ENCODE measurements at places on chromosomes 4 and X.

GRCh38 chr4:87651941-87652340 is 1.9 kb downstream of the DMP1 start:
- DNase-seq, result no peak

DNA sequence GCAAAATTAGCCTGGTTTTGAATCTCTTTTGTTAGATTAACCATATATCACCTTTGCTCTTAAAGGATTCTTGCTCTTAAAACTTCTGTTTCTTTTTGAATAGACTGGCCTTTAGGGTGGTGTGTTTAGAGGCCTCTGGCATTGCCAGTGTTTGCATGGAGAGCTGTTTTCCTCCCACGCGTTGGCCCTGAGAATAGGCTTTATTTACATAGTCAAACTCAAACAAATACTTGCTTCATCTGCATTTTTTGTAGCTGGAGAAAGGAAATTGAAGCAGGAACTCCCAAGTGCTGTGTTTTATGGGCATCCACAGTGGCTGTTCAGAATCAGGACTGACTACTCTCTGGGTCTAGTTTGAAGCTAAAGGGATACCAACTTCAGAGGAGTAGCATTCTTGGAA is 2.7 kb downstream of the SHROOM2 start:
- DNase-seq, result no peak

GRCh38 chr4:82394896-82395295 is 21.1 kb upstream of the HNRNPD start:
- no peak for DNase-seq

- DNase-seq, result no peak
These were observed 167.5 kb upstream of the DGKK start for GRCh38 chrX:50638123-50638522.

DNA sequence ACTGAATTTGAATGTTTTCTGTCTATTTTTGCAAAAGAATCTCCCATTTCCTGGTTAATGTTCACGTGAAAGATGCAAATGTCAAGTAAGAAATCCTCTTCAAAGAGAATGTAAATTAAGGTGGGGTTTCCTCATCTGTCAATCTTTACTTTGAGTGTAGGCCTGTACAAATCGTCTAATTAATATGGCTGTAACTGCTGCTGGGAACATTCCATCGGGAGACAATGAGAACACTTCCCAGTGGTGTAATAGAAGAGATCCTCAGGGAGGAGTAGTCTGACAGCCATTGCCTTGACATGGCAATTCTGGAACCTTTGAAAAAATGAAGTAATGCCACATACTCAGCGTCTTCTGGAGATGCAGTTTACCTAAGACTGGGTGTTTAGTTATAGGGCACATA is 3.7 kb downstream of the EREG start:
- no peak for DNase-seq

DNA sequence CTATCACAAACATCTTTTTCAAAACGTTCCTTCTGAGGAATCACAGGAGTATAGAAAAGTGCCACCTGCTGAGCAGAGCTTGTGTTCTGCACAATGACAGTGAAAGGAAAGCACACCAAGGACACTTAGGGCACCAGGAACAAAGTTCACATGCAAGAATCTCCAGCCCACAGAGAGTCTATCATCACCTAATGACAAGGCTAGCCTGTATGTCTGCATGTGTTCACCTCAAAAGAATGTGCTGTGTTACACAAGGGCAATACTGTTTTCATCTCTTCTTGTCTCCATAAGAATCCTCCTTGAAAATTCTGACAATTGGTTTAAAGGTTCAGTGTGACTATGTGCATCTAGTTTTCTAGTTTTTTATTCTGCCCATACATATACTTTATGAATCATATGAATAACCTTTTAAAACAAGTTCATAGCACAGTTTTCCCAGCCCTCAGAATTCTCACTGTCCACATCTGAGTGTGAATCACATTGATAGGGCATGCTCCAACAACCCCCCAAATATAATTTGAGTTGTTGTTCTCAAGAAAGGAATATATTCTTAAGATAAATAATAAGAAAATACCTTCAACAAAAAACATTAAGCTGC is 118.0 kb downstream of the PWWP3B start:
- no peak for DNase-seq

- DNase-seq, result no peak
These were observed 1.9 kb downstream of the EVC start for GRCh38 chr4:5712931-5713330.

- DNase-seq, result no peak
These were observed 8.7 kb upstream of the TADA2B start for GRCh38 chr4:7034262-7035081.

DNA sequence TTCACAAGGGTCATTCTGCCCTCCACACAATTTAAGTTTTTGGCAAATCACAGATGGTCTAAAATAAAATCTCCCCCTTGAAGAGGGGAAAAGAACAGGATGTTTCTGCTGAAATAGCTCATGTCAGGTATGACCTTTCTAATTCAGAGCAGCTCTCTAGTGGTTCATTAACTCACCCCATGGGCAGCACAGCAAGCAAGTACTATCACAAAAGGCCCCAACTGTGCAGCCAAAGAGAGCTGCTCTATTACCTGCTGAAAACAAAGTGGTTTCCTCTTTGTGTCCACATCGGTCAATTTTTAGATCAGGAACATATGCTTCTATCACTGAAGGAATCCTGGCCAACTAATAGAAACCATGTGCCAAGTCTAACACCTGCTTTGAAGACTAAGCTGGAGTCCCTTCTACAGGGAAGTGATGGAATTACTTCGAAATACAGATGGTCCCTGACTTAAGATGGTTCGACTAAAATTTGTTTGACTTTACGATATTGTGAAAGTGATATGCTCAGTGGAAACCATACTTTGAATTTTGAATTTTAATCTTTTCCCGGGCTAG is 164.3 kb downstream of the ENOX2 start:
- DNase-seq, result no peak

GRCh38 chr4:86302251-86302650 is 57.6 kb downstream of the MAPK10 start:
- no peak for DNase-seq

DNA sequence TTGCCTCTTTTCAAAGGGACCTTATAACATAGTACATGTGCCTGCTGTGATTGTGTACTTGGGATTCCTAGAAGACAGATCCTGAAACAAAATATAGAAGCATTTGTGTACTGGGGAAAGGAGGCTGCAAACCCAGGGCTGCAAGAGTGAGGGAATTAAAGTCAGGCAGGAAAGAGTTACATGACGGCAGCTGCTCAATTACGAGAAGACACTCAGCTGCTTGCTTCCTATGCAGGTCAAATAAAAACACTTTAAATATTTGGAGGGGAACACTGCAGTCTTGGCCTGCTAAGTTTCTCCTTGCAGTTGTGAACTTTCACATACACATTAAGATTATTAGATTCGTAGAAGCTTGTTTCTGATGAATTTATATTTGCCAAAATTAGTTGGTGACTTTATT is 191.9 kb upstream of the CXCL13 start:
- no peak for DNase-seq

GRCh38 chr4:153426207-153426885 is 39.8 kb upstream of the TMEM131L start:
- DNase-seq, result no peak

DNA sequence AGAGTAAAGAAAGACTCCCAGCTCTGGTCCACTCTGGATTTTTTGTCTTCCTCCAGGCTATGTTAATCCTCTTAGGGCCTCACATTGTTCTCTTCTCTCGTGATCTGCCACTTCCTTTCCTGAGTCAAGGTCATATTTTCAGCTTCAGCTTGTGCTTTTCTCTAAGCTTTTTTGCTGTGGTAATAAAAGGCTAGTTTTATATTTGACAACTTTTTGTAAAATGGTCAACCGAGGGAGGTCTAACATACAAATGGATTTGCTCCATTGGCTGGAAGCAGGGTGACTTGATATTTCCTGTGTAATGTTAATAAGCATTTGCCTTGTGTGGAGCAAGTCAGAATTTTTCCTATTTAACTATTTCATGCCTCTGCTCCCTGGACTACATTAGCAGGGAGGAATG is 239.7 kb downstream of the RAB28 start:
- no peak for DNase-seq

DNA sequence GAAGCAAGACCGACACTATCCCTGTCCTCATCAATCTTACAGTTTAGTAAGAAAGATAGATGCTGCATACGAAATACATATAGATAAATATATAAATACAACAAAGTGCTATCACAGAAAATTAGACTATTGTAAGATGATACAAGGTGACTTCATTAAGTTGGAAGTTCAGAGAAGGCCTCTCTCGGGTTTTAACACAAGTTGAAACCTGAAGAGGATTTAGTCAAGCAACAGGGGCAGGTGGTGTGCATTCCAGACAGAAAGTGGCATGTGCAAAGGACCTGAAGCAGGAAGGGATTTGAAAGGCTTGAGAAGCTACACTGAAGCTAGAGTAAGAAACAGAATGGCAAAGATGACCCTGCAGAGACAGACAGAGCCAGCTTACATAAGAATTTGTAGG is 36.5 kb downstream of the USP46 start:
- DNase-seq, result no peak

- no peak for DNase-seq
These were observed 66.1 kb upstream of the HGFAC start for GRCh38 chr4:3375688-3376087.

- DNase-seq, result no peak
These were observed 146.3 kb upstream of the LCORL start for GRCh38 chr4:18167831-18168230.

DNA sequence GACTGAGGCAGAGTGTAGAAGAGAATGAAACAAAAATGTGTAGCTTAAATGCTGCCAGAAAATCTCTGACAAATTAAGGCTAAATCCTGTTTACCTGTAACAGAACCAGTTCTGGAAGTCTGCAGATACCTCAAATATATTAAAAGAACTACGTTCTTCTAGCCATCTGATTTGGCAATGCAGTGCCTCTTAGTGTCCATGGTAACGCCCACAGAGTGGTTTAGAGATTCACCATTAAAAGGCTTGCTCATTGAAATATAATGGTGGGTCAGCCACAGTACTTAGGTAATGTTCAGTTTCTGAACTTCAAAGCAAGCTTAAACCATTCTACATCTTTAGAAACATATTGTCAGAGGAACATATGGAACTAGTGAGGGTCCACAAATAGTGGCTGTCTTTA is 23.2 kb upstream of the LUZP4 start:
- no peak for DNase-seq

GRCh38 chr4:125115476-125115875 is 199.3 kb upstream of the FAT4 start:
- DNase-seq, result no peak

DNA sequence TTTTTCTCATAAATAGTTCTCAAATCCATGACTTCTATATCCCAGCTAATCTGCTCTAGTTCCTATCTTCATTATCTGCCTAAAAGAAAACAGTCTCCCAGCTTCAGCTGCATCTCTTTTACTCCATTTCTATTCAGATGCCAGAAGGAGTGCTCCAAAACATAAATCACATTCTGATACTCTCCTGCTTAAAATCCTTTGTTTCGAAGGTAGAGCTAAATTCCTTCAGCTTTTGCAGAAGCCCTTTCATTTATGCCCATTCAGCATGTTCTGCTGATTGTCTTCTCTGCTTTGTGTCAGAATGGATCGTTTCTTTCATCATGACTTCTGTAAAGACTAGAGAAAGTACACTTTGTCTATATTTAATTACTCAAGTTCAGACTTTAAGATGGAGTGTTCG is 440.1 kb upstream of the SMIM31 start:
- no peak for DNase-seq

- no peak for DNase-seq
These were observed 112.8 kb downstream of the KDR start for GRCh38 chr4:55012363-55013230.

GRCh38 chrX:45980726-45981125 is 564.5 kb downstream of the ZNF674 start:
- DNase-seq, result no peak

DNA sequence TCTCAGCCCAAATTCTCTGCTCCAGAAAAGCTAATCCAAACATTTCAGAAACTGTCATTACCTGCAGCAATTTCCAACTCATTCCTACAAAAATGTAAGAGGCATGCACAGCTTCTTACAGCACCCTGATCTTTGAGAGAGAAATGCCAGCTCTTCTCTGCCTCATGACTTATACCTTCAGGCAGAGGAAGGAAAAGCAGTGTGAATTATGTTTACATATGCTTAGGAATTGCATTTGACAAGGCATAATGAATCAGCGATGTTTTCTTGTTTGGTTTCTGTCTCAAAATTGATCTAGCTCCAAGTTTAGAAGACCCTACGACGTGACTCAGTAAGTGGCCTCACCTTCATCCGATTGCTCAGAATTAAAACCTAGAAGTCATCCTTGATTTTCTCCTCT is 21.8 kb upstream of the AGA start:
- no peak for DNase-seq

GRCh38 chr4:37058826-37059225 is 185.7 kb upstream of the NWD2 start:
- DNase-seq, result no peak

- no peak for DNase-seq
These were observed 33.8 kb upstream of the GPR174 start for GRCh38 chrX:79110731-79111130.

DNA sequence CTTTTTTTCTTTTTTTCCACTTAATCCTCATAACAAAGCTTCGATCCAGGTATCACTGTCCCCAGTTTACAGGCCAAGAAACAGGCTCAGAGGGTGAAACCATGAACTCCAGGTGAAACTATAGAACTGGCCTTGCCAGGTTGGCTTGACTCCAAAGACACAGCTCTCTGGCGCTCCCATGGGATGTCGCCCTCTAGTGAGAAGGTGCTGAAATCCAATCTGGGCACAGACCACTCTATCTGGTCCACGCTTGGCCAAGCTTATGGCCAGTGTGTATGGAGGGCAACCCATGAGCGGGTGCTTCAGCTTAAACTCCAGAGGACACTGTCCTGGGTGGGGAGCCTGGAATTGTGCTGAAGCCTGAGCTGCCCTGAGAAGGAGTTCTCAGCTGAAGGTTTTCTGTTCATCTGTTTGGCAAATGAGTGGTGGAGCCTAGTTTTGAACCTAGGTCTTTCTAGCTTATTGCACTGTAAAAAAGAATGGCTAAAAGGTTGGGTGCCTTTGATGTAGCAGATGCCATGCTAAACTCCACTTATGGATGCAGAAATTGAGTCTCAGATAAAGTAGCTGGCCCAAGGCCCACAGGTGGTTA is 70.5 kb downstream of the SEL1L3 start:
- DNase-seq, result no peak

- no peak for DNase-seq
These were observed 2.5 kb downstream of the OCIAD2 start for GRCh38 chr4:48904101-48904500.

- DNase-seq, result peak; percentile 33
These were observed 774 bp downstream of the FAM193A start for GRCh38 chr4:2537011-2537830.

DNA sequence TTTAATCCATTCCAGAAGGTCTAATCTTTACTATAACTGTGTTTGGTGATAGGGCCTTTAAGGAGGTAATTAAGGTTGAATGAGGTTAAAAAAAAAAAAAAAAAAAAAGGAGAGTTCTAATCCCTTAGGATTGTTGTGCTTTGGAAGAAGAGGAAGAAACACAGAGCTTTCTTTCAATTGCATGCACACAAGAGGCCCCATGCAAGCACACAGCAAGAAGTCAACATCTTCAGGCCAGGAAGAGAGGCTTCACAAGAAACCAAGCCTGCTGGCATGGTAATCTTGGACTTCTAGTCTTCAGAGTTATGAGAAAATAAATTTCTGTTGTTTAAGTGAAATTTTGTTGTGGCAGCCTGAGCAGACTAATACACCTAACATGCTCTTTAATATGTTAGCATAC is 118.6 kb downstream of the NAA11 start:
- no peak for DNase-seq

- no peak for DNase-seq
These were observed 55.8 kb upstream of the ENPP6 start for GRCh38 chr4:184273166-184274147.

GRCh38 chrX:45198706-45199105 is 2.0 kb downstream of the DIPK2B start:
- no peak for DNase-seq

Data from T-helper 22 cell (primary cell).